ENCODE measurements at places on chromosomes 12 and 14.
A peak's percentile ranks its signal among the peaks of the same experiment; 100 is the strongest.

- DNase-seq = no peak
These were observed 30.8 kb downstream of the LGMN start for GRCh38 chr14:92717571-92718042.

GRCh38 chr12:53190108-53190729 is 9.5 kb upstream of the CSAD start:
- DNase-seq = peak; percentile 42

GRCh38 chr12:92292016-92292415 is 146.4 kb upstream of the BTG1 start:
- DNase-seq = no peak

- peak; percentile 33 for DNase-seq
These were observed 20.7 kb downstream of the SLC7A7 start for GRCh38 chr14:22794551-22794951.

DNA sequence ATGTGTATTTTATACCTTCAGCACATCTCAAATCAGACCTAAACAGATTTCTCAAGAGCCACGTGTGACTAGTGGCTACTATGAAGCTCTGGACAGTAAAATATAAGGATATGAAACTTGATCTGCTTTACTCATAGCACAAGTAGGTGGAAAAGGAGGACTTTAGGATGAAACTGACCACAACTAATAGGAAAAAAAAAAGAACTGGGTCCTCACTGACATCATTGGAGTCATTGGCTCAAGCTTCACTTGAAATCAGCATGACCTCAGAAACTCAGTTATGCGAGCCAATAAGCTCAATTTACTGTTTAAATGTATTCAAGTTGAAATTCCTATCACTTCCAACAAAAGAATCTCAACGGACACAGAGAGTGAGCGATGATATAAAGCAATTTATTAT is 34.1 kb upstream of the CIT start:
- no peak for DNase-seq

GRCh38 chr14:102696332-102696731 is 80.9 kb upstream of the TRAF3 start:
- DNase-seq = no peak

DNA sequence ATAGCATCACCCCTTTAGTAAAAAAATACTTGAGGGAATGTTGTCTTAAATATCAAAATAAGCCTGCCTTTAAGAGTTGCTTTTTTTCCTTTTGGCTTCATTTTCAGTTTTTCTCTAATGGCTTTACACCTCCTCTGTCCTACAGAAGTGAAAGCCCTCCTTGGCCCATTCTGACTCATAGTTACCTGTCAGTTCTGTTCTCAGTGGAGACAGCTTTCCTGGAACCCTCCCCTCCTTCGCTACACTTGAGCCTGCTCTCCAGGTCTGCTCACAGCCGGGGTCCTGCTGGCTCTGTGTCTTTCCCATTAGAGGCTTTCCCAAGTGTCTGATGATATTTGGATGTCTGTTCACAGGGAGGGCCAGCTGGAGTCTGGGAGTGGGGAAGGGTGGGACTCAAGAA is 84.0 kb downstream of the PELI2 start:
- no peak for DNase-seq

DNA sequence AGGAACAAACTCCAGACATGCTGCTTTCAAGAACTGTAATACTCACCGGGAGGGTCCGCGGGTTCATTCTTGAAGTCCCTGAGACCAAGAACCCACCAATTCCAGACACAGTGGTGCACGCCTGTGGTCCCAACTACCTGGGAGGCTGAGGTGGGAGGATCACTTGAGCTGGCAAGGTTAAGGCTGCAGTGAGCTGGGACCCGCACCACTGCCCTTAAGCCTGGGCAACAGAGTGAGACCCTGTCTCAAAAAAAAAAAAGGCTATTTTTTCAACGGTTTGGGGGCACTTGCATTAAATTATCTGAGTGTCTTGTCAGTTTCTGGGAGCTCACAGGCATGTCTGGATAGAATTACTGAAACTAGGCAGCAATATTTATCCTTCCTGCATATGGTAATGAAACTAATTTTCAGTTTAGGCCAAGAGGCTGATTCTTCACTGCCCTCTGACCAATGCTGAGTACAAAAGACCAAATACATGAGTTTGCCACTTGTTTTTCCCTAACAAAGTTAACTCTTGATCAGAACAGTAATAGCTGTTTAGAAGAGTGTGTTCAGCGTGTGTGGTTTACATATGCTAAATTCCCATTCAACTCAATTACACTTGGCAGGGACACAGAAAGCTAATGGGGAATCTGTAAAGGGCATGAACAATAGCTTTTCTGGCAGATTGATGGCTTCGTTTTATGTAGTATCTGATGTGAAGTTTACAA is 65.8 kb upstream of the RASSF3 start:
- DNase-seq = no peak

DNA sequence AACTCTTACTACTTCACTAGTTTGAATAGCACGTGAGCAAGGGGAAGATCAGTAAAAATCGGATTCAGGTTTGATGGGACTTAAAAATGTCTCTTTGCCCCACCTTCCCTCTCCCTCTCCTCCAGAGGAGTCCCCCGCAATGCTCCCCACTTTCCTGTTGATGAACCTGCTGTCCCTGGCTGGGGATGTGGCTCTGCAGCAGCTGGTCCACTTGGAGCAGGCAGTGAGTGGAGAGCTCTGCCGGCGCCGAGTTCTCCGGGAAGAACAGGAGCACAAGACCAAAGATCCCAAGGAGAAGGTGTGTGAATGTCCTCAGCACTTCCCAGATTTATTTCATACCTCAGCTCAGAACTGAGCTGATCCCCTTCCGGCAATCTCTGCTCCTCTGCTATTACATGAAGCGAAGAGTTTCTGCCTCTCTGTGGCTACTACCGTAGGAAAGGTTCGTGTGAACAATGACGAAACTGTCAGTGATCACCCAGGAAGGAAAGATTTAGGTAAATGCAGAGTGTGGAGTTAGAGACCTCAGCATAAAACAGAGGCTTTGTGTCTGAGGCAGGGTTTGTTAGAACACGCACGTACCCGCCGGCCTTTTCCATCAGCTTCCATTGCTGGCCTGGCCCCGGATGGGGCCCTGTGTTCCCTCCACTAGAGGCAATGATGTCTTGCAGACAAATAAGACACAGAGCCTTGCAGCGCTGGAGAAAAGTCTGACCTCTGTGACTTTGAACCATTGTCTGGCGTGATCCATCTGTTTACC is 7.4 kb upstream of the GAPDH start:
- DNase-seq = no peak

DNA sequence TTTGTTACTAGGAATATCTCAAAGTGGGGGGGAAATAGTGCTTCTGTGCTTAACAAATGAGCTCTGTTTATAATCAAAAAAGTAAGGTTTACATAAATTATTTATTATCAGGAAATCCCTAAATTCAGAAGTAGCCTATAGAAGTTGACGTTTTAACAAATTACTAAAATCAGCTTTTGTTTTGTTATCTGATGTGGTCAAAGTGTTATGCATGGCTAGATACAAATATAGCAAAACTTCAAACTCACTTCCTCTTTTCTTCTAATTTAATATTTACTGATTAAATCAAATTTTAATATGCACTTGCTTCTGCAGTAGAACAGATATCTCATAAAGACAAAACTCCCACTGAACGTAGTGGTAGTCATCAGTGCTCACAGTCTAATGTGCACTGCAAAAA is 47.5 kb downstream of the GARIN6 start:
- no peak for DNase-seq

DNA sequence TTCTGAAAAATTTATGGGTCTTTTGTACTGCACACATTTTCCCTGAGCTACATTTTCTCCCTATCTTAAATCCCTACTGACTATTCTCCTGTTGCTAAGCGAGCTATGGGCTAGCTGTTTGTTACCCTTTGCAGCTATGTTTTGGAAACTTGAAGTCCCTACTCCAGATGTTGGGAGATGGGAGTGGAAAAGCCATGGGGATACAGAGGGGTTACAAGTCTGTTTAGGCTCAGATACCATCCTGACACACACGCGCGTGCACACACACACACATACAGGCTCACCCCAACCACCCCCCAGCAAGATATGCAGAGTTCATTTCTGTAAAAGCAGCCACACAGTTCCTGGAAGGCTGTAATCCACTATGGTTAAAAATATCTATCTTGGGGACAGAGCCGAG is 15.8 kb downstream of the ATP5MC2 start:
- DNase-seq = no peak

DNA sequence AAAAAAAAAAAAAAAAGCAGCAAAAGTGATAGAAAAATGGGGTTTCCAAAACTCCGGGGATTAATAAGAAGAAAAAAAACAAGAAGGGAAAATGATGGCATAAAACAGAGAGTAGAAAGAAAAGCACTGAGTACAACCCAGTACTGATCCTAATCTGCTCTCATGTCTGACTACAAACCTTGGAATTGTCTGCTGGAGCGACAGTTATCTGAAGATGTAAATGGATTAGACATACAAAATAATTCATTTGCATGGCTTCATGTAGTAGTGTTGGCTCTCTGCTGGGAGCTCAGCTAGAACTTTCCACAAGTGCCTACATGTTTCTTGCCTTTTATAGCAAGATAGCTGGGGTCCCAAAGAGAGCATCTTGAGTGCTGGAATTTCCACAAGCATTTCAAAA is 34.2 kb downstream of the ZCRB1 start:
- DNase-seq = no peak

DNA sequence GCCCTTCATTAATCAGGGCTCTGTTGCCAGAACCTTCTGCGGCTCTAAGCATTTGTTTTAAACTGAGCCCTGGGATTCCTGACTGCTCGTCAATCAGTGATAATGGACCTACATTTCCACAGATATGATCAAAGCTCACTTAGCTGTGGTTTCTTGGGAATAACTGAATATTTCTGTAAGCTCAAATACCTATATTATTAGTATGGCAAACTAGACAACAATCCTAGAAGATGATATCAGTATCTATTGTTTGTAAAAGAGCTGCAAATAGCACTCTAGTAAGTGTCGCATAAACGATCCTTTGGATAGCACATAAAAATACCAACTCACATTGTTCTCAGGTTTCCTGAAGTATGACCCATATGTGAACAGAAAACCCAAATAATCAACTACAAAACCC is 150.4 kb downstream of the PPM1H start:
- no peak for DNase-seq

DNA sequence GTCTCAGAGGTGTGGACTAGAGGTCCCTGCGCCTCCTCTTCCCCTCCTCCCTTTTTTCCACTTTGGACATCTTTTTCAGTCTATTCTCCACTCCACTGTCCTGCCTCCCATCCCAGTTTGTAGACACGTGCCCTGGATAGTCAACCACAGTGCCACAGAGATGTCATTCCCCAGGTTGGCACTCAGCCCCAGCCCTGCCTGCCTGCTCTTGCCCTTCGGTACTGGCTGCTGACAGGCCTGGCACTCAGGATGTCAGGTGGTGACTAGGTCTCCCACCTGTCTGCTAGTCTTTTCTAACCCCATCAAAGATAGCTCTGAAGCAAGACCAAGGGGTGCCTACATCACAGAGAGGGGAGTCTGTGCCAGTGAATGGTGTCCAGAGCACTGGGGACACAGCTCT is 15.8 kb downstream of the KRT71 start:
- DNase-seq = no peak

DNA sequence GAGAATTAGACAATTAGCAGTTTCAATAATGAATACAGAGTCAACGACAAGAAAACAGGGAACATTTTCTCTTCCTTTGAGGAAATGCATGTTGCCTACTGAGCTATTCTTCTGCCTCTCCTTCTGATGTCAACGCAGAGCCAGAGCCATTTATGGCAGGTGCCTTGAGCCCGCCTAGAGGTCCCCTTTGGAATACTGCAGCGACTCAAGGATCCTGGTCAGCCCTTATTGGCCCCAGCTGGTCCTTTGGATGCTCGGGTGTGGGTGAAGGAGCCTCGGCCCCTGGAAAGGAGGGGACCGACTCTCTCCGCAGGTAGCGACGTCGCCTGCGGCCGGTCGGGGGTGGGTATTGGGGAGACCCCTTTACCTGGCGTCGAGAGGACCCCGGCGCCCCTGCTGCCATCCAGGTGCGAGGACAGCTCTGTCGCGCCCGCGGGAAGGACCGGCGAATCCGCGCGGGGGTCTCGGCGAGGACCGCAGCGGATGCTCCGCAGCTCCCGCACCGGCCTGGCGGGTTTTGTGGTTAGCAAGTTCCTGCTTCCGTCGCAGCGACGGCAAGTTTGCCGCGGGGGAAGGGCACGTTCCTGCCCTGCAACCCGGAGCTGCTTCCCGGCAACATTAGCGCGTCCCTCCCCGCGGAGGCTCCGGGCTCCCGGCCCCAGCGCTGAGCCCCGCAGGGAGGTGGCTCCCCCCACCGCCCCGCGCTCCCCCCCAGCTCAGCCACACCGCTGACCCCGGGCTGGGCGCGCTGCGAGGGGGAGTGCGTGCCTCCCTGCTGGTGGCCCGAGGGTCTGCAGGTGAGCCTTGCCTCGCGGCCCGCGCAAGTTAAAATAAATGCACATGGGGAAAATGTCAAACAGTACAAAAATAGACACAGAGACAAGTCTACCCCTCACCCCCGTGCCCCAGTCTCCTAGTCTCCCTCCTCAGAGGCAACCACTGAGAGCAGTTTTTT is at the start of gene MANSC1:
TSS of gene MANSC1 (minus strand) at position 532 of the 955 bp plus-strand sequence. CDS start 6,928 bp downstream, outside the sequence.
- peak; percentile 53 for DNase-seq

DNA sequence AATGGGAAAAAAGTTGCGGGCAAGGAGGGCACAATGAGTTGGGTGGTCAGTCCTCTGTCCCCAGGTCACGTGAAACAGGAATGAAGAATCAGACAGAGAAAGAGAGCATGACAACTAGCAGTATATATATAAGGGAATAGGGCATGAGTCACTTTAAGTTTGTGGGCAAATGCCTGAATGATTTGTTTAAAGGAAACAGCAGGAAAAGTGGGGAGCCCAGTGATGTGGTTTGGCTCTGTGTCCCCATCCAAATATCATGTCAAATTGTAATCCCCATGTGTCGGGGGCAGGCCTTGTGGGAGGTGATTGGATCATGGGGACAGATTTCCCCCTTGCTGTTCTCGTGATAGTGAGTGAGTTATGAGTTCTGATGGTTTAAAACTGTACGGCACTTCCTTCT is 195.3 kb upstream of the IGF1 start:
- no peak for DNase-seq

DNA sequence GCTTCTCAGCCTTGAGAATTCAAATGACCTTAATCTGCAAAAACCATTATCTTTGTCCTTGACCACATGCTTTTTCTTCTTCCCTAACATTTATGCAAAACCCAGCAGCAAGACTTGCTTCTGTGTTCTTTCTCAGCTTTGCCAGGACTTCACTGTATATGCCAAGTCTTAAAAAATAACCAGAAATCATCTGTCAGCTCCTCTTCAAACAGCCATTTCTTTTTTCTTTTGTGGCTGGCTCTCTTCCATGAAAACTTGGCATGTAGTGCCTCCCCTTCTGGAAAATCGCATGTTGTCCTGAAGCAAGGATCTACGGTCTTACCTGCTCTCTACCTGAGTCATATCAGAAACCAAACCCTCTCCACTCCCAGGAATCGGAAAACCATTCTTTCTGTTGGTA is 364.9 kb downstream of the RPS29 start:
- DNase-seq = no peak
